ENCODE measurements at places on chromosomes 16 and 17. TPM values are rescaled to one million over a fixed set of nuclear protein-coding genes. Genes with fewer than 3 reads are reported as not detected.

- DNase-seq = no peak
Measured at GRCh38 chr17:79841369-79842135, 2.3 kb upstream of the CBX4 start.

DNA sequence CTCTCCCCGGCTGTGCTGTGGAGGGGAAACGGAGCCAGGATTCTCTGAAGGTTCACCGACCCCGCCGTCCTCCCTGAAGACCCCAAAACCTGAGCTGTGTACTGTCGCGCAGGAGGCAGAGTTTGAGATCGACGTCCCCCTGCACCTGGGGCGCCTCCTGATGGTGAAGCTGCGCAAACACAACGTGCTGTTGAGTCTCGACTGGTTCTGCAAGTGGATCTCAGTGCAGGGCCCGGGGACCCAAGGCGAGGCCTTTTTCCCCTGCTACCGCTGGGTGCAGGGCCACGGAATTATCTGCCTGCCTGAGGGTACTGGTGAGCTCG is 62.6 kb upstream of the TEKT1 start:
- DNase-seq = peak; percentile 24

DNA sequence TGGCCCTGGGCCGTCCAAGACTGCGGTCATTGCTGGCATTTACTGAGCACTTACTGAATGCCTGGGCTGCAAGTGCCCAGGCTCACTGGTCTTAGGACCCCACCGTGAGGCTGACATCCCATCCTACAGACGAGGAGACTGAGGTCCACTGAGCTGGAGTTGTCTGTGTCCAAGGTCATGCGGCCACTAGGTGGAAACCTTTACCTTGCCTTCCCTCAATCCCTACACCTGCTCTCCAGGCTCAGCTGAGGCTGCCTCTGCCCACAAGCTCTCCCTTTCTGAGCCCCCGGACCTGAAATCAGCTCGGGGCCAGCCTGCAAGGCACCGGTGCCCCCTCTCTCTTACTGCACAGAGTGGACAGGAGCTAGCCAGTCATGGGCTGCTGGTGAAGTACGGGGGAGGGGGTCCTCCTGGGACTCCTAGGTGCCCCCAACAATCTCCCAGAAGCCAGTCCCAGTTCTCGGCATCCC is 1.5 kb downstream of the CASKIN1 start:
- no peak for DNase-seq

- no peak for DNase-seq
Measured at GRCh38 chr17:53093391-53093790, 729.3 kb upstream of the KIF2B start.

- no peak for DNase-seq
Measured at GRCh38 chr16:84471316-84471715, 33.1 kb downstream of the MEAK7 start.

Gene GRAPL
- 10.1 TPM for polyA plus RNA-seq

Gene NTN1
- 7.8 TPM for polyA plus RNA-seq

Gene MARCHF10
- polyA plus RNA-seq = 3.6 TPM

Gene ZNF597
- polyA plus RNA-seq = 4.0 TPM

Measured in left lung (tissue), 14 donors.